ENCODE measurements at places on chromosomes 7 and 10. TPM values are rescaled to one million over a fixed set of nuclear protein-coding genes. Genes with fewer than 3 reads are reported as not detected.

The NPC1L1 gene
- not detected for total RNA-seq

The HYAL4 gene
- total RNA-seq = not detected

- no peak for DNase-seq
These were observed 26.1 kb upstream of the GRID1 start for GRCh38 chr10:86392723-86393094.

DNA sequence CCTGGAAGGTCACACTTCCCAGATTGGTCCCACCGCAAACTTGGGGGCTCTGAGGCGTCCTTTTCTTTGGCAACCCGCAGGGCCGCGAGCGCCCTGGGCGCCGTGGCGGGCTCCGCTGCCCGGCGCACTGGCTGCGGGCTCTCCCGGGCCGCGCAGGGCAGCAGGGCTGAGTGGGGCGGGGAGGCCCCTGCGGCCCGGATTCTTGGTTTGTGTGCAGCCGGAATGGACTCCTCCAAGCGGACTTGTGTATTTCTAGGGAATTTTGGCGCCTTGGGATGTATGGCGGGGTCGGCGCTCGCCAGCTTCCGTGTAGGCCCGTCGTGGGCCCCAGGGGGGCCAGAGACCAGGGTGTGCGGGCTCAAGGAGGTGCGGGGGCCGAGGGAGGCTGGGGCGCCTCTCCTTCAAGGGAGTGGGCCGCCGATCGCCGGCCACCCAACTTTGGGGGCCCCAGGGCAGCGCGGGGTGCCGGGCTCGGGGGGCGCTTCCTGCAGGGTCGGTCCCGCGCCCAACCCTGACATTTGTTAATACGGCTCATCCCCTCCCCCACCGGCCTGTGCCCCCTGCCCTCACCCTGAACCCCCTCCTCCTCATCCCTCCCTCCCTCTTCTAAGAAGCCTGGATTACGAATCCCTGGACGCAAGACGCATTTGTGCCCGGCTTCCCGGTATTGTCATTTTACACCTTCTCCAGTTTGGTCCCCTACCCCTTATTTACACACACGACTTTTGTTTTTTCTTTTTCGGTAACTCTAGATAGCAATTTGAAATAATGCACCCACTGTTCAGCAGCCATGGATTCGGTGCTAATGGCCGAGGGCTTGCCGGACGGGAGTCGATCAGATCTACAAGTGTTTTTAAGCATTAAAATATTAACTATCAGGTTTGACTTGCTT, 2.5 kb downstream of the TCF7L2 start:
- no peak for DNase-seq

- no peak for DNase-seq
These were observed 316.6 kb downstream of the PAXIP1 start for GRCh38 chr7:154686305-154686704.

GRCh38 chr7:24496036-24496435, 77.2 kb upstream of the PALS2 start:
- DNase-seq = no peak

DNA sequence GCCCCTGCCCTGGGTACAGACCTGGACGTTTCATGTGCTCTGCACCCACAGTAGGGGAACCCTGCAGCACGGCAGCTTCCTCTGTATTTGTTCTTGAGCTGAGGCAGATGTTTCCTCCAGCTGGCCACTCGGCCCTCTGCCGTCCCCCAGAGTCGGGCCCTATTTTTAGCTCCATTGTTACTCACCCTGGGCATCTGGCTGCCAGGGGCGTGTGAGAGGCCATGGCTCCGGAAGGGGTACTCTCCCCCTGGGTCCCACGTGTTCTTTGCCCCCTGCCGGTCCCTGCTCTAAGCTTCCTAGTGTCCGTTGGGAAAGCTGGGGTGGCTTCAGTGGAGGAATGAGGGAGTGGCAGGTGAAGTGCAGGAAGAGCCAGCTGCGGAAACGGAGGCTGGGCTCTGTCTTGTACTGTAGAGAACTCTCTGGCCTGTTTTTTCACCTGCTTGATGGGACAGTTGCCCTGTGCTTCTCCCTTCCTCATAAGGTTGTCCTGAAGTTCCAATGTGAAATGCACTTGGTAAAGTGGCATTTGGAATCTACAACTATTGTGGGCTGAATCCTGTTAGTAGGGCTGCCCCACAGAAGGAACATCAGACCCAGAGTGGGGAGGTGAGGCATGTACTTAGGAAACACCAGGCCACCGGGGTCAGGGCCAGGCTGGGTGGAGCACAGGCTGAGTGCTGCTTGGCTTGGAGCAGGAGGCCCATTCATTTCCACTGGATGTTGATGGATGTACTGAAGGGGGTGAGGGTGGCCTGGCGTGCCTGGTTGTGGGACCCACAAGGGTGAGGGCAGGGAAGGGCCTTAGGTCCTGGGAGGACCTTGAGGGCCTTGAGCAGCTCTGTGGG, 30.6 kb downstream of the PALD1 start:
- DNase-seq = no peak

- no peak for DNase-seq
These were observed 180.9 kb downstream of the JCAD start for GRCh38 chr10:29878492-29878891.

- peak; percentile 49 for DNase-seq
These were observed 119.4 kb downstream of the DYNC2I1 start for GRCh38 chr7:158975526-158976467.

DNA sequence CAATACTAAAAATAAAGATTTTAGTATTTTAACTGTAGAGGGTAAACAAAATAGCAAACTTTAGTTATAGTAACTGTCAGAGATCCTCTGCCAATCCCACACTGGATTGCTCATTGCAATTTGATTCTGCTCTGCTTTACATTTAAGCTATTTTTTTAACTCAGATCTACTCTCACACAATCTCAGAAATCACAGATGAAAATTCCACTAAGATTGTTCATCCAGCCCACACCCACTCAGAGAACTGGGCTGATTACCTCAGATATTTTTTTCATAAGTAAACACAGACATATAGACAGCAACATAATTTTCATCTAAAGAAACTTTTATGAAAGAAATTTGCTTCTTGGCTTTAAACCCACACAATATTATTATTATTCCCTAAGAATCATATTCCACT, 7.0 kb downstream of the OSBPL3 start:
- DNase-seq = no peak
